ENCODE measurements at places on chromosomes 1 and 21.

- DNase-seq, result no peak
These were observed 86.7 kb upstream of the POU3F1 start for GRCh38 chr1:38133304-38133703.

DNA sequence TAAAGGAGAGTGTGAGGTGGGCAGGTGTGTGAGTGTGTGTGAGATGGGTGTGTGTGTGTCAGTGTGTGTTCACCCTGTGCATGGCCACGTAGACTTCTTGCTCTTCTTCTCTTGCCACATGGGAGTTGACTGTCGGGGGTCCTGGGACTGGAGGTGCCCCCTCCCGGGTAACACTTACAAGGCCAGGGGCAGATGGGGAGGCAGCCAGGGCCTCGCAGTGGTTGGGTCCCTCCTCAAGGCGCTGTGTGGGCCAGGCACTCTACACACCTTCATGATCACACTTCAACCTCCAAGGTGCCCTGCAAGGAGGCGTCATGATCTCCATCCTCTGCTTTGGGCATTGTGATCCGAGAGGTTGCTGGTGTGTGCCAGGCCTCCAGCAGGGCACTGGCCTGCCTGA is 2.3 kb downstream of the PLA2G2F start:
- DNase-seq, result no peak

DNA sequence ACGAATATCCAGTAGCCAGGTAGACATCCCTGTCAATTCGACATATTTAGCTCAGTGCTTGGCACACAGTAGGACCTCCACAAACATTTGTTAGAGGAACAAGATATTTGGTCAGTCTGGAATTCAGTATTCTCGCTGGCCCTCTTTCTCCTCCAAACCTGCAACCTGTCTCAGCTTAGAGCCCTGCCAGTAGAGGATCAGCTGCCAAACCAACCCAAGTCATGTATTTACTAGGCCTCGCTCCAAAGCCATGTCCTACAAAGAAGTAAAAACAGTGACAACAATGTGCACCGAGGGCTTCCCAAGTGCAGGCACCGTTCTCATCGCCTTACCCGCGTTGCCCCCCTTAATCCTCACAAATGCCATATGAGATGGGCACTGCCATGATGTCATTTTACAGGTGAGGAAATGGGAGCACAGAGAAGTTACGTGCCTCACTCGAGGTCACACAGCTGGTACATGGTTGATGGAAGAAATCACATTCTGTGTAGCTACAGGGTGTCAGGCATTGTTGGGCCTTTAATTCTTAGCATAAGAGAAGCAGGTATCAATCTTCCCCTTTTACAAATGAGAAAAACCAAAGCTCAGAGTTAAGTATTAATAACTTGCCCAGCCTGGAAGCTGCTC is 26.0 kb upstream of the CDCA8 start:
- DNase-seq, result no peak

GRCh38 chr1:156435545-156436140 is 64.9 kb downstream of the MEF2D start:
- DNase-seq, result no peak

All from M059J (cell line).